GM04503 (cell line): ENCODE measurements at places on chromosomes 16 and 17.

DNA sequence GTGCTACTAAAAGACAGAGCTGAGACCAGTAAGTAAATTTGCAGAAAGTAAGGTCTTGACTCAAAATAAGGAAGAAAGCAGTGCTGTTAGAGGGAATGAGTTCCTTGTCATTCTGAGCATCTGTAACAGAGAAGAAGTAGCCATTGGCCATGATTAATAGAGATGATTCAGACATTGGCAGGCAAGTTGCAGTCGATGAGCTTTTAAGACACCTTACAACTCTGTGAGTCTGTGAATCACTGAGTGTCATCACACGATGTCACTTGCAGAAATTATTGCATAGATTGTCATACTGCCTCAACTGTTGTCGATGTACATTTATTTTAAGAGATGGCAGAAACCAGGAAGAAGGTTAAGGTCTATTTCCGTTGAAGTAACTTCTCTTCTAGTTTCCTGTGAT is 201.1 kb upstream of the CDH13 start:
- DNase-seq = no peak

DNA sequence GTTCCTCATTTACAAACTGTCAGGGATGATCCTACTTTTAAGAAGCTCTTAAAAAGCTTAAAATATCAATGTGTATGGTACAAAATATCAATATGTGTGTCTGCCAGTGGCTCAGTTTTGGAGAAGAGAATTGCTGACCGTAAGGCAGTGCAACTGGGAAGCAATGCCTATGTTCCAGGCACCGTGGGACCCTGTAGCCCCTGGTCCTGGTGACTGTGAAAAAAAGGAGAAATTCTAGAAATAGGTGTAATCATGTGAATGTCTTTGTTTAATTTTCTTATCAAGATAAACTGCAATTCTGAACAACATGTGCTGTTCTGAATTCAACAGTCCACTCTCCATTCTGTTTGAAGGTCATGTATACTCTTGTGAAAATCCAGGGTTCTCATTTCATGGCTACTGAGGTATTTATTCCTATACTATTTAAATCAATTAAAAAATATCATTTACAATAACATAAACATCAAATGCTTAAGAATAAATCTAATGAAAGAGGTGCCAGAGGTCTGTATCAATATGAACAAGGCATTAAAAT is 9.4 kb upstream of the HP start:
- DNase-seq = no peak

- DNase-seq = no peak
These were observed 399.1 kb downstream of the MAF start for GRCh38 chr16:79201436-79201835.

GRCh38 chr17:69188796-69189195 is 39.8 kb downstream of the ABCA10 start:
- DNase-seq = no peak
